ENCODE measurements at places on chromosomes 5 and 9. TPM values are rescaled to one million over a fixed set of nuclear protein-coding genes. Genes with fewer than 3 reads are reported as not detected.

DNA sequence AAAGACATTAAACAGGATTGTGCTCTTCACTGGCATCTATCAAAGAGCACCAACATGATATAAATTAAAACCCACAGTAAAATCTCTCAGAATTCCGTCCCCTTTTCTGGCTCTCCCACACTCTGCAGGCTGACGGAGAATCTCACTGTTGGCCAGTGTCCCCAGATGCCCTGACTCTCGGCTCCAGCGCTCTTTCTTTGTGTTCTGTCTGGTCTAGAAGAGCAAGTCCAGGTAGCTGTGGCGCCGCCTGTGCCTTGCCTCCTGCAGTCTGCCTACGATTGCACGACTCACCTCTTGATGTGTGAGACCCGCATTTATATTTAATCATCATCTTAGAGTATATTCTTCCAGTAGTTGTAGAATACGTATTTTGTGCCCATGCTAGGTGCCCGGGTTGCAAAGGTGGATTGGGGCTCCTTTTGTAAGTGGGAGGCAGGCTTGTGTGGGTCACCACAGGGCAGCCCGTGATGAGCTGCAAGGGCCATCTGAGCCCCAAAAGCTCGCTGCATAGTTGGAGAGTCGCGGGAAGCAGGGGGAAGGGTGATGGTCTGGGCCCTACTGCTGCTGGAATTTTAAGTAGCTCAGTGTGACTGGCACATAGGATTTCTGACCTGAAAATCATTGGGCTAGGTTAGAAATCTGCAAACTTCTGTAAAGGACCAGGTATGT is 55.6 kb downstream of the EHMT1 start:
- DNase-seq, result no peak

Gene STKLD1
- 0.67 TPM for total RNA-seq

DNA sequence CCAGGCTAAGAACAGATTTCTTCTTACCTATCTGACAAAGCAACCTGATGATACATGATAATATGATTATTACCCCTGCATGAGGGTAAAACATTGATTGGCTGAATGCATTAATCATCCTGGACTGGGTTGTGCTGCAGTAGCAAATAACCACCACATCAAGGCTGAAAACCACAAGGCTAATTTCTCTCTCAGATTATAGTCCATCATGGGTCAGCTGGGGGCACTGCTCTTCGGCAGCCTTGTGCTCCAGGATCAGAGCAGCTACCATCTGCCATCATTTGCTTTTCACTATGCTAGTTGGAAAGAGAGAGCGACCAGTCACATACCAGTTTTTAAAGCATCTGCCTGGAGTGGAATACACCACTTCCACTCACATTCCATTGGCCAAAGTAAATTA is 383.5 kb downstream of the RASEF start:
- DNase-seq, result no peak

Gene SLC25A2
- total RNA-seq, result 0.17 TPM

DNA sequence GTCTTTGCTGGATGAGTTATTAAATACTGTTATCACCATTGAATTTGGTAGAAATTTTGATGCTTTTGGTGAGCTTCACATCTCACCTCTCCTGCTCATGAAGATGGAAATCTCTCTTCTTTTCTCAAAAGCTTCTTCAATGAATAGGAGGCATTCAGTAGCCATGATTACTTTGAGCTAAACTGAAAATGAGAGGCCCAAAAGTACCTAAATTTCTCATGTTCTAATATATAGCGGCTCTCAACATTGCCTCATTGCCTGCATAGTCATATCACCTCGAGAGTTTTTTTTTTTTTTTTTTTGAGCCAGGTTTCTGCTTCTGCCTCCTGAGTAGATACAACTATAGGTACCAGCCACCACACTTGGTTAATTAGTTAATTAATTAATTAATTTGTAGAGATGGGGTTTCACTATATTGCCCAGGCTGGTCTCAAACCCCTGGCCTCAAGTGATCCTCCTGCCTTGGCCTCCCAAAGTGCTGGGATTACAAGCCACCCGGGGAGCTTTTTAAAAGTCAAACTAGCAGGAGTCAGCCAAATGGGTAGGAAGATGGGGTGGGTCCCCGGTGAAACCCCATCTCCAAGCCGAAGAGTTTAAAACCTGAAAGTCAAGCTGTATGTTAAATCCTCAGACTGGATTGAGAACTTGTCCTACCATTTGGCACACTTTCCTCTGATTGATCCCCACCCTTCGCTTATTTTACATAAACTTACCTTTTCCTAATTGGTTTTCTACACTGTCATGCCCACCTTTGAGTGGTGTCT is 169.0 kb downstream of the DOCK2 start:
- no peak for DNase-seq

DNA sequence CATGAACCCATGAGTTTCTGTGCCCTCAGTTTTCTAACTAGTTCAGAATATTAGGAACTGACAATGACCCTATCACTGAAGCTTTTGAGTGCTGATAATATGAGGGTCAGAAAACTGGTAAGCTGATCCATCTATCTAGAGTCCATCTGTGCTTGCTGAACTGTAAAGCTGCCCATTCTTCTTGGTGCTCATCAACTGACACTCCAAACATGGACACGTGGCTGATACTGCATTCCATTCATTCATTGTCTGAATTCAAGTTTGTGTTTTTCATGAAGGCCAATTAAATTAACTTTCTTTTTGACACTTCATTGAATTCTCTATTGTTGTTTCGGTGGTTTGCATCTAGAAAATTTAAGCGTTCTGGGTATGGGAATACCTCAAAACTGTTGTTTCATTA is 17.6 kb downstream of the NREP start:
- DNase-seq, result no peak

GRCh38 chr9:133420392-133420827 is 1.8 kb upstream of the ADAMTS13 start:
- DNase-seq, result no peak

DNA sequence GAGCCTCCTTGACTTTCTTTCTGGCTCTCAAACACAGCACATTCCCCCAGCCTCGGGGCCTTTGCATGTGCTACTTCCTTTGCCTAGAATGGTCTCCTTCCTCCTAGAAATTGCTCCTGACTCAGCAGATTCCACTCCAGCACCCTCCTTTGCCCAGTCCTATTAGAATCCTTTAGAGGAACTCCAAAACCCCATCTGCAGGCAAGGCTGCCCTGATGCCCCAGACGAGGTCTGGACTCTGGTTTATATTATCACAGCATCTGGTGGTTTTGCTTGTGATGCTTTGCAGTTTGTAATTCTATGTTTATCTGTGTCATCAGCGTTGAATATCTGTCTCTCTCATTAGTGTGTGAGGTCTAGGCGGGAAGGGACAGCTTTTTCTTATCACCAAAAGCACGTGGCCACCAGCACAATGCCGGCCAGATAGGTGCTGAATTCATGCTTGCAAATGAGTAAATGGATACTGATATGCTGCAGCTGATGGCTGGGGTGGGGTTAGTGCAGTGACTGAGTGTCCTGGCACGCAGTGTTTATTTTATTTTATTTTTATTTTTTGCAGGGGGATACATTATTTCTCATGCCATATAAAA is 30.0 kb upstream of the ANKH start:
- DNase-seq, result no peak

Gene ROR2
- total RNA-seq, result 8.7 TPM

Gene PAXX
- 6.8 TPM for total RNA-seq

DNA sequence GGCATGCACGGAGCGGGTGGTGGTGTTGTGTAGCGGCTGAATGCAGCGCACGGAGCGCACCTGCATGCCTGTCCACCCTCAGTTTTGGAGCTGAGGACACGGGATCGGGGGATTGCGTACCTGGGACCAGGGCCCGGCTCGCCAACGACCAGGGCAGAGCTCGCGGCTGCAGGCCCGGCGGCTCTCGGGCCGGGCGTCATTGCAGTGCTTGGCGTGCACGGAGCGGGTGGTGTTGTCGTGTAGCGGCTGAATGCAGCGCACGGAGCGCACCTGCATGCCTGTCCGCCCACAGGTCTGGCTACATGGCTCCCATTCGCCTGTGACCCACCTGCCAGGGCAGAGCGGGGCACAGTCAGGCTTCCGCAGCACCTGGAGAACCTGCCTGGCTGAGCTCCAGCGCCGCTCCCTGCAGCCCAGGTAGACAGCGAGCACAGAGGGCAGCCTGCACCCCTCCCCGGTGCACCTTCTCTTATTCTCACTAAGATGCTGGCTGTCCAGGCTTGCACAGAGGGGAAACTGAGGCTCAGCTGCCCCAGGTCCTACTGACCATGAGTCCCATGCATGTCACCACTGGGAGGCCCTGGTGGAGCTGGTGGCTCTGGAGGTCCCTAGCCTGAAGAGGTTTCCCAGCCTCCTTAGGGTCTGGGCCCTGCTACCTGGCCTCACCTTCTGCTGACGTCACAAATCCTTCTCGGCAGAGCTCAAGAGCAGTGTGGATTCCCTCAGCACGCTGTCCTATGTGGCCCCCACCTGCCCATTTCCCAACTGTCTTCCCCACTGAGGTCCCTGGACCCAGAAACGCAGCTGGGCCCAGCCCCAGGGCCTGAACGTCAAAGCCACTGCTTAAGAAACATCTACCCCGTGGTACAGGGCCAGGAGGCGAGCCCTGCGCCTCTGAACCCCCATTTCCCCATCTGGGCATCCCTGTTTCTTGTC is 64.9 kb downstream of the ZNF354C start:
- no peak for DNase-seq

DNA sequence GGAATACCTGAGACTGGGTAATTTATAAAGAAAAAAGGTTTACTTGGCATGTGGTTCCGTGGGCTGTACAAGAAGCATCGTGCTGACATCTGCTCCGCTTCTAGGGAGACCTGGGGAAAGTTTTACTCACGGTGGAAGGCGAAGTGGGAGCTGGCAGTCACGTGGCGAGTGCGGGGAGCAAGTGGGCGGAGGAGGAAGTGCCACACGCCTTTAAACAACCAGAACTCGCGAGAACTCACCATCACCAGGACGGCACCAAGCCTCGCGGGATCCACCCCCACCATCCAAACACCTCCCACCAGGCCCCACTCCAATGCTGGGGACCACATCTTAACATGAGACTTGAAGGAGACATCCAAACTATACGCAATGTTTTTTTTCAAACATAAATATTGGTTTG is 406.2 kb upstream of the IRX4 start:
- no peak for DNase-seq
